ENCODE measurements at places on chromosomes 2 and 18.

GRCh38 chr2:71932037-71932779, 215.5 kb downstream of the CYP26B1 start:
- no peak for DNase-seq

DNA sequence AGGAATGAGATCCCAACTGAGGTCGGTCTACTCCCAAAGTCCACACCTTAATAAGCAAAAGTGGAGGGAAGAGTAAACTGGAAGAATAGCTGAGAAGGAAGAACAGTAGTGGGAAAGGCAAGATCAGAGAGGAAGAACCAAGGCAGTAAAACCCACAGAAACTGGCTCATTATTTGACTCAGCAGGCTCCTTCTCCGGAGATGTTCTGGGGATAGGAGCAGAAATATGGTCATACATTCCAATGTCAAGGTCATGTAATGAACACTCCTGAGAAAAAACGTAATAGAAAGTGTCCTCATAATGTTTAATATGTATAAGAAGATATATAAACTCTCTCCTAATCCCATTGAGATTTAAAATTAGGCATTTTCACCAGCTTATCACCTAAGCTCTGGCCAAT, 39.5 kb downstream of the STK39 start:
- no peak for DNase-seq

DNA sequence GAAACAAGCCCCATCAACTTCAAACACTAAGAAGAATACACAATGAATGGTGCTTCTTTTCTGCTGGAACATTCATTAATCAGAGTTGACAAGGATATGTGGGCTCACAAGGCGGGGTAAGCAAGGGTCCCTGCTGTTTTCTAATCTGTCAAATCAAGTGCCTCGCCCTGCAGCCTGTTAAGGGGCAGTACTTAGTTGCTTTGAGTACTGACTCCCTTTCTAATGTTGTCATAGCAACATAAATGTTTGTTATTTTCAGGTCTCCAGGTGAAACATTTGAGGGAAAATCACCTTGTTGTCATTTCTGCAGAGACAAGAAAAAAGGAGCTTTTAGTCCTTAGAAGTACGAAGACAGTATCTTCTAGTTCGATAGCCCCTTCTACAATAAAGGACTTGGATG, 284.7 kb upstream of the PKDCC start:
- DNase-seq = no peak

DNA sequence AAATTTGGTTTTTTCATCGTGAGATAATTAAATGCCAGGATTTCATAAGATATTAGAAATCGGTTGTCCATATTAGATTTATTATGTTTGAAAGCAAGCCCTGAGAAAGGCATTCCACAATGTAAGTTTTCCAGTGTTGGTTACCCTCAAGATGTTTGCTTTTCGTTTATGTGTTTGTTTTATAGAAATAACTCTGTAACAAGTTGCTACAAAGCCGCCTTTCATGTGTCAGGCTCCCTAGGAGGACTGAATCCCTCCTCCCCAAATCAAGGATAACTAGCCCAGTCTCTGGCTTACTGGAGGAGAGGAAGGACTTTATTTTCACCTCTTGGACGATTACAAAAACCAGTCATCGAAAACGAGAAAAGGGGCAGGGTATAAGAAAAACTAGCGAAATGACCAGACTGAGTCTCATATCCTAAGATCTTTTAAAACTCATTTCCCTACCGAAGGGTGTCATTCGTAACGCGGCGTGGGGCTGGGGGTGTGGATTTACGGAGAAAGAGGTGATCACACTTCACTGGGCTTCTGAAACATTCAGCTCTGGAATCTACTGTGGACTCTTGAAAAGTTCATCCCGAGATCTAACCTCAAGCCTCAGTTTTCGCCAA, 1.0 kb upstream of the PEX13 start:
- DNase-seq = no peak

- DNase-seq = no peak
These were observed 10.7 kb downstream of the BABAM2 start for GRCh38 chr2:27901234-27901633.

DNA sequence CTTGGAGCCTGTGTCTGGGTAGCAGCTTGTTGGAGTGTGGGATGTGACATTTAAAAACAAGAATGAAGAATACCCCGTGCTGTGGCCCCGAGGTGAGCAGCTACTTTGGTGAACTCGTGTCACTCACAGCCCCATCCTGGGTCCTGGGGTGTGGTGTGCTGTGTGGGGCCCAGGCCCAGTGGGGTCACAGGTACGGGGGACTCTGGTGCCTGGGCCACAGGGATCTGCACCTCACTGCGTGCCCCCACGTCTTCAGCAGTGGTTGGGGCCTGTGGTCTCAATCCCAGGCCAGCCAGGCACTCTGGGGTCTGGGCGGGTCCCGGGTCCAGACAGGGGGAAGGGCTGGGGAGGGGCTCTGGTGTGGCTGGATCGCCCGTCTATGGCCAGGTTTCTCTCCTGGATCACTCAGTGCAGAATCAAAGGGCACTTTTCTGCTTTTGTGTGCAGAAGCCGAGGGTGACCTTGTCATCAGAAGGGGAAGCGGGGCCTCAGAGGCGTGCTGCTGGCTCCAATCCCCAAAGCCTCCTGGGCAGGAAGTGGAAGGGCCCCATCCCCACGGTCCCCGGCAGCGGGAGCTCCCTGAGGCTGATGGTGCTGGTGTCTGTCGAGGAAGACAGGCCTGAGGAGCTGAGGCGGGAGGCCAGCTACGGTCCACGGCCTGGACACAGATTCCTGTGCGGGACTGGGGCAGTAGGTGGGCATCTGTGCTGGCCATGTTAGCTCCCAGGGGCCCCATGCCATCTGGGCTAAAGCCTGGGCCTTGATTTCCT, 1.4 kb downstream of the GPR35 start:
- DNase-seq = no peak

GRCh38 chr18:50791599-50792438, 28.0 kb downstream of the MRO start:
- DNase-seq = no peak

GRCh38 chr18:26780520-26781325, 84.8 kb downstream of the AQP4 start:
- DNase-seq = no peak

GRCh38 chr2:200756618-200757321, 54.9 kb upstream of the BZW1 start:
- no peak for DNase-seq

- DNase-seq = no peak
These were observed 14.3 kb downstream of the COPS7B start for GRCh38 chr2:231800493-231801091.

- DNase-seq = no peak
These were observed 423 bp upstream of the TTC27 start for GRCh38 chr2:32627441-32627813.

GRCh38 chr2:55010915-55011314, 39.3 kb downstream of the RTN4 start:
- no peak for DNase-seq

GRCh38 chr18:8116341-8117005, 492.8 kb upstream of the RAB12 start:
- no peak for DNase-seq

GRCh38 chr2:156437272-156437930, 1.2 kb downstream of the GPD2 start:
- no peak for DNase-seq

Measured in esophagus squamous epithelium (tissue), 5 donors.